ENCODE measurements at places on chromosomes 4 and X.

- peak; percentile 92 for DNase-seq
Observed at GRCh38 chr4:98260579-98261404, at the start of gene RAP1GDS1. Gene RAP1GDS1 (plus strand): TSS chr4:98261384. CDS start chr4:98261566, 182 bp downstream.

DNA sequence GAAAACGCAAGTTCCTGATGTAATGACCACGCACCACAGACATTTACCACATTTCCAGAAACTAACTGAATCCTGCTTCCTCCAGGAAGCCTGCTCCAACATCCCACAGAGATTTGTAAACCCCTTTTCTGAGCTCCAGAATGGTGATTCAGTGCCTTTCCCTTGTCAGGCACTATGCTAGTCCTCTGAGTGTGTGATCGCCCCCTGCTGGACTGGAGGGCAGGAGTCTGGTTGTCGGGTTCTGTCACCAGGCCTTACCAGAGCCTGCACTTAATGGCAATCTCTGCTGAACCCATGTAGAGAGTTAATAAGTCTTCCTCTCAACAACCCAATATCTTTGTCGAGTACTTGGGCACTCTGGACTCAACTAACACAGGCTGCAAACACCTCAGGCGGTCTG is 14.5 kb upstream of the KDM5C start:
- DNase-seq, result no peak

DNA sequence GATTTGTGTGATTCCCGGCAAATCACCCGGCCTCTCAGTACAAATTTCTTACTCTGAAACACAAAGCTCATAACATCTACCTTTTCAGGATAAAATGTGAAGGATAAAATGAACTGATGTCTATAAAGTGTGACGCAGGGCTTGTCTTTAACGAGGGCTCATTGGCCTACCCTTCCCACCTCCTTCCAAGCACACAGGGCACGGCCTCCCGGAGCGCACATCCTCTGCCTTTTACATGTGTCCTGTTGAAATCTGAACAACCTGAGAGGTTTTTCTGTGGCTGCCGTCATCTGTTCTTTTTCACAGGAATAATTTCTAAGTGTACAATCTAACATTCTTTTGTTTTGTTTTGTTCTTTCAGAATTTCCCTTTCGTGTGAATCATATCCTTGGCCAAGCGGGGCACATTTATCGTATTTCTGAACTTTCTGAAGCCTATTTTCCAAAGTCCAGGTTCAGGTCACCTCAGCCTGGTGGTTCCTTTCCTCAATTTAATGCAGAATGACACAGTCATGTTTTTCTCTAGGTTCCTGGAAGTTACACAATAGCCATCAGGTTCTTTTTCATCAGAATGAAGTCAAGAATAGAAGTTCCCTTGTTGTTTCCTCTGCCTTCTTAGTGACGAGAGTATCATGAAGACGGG is 53.1 kb upstream of the SPRY1 start:
- DNase-seq, result no peak

GRCh38 chr4:70187216-70187615 is 8.3 kb upstream of the ODAM start:
- DNase-seq, result no peak

DNA sequence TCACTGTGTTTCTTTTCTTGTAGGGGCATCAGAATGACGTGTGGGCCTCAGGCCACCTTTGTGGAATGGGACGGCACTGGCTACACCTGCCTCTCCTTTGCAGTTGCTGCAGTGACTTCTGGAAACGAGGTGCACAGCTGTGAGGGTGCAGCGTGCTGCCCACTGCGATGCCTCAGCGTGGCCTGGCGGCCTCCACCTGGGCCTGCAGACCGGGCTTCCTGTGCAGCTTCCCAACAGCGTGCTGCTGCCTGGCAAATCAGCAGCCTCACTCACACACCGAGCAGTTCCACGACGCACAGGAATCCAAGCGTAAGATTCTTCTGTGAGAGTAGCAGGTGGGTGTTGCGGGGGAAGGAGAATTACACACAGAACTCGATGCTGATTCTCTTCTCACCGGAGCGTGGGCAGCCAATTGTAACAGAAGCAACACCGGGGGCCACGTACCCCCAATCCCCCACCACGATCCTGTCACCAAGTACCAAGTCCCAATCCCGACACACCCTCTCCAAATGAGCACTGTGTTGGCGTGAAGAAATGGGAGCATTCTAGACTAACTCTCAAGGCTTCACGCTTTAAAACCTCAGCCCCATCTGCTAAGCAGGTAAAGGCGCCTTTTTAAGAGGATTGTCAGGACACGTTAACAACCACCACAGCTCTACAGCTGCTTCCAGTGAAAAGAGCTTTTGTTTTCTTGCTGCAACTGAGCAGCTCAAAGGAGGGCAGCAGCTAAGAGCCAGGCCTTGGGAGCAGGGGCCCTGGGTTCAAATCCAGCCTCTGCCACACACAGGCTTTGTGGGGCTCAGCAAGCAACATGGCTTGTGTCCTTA is 16.9 kb downstream of the WDR1 start:
- DNase-seq, result no peak

DNA sequence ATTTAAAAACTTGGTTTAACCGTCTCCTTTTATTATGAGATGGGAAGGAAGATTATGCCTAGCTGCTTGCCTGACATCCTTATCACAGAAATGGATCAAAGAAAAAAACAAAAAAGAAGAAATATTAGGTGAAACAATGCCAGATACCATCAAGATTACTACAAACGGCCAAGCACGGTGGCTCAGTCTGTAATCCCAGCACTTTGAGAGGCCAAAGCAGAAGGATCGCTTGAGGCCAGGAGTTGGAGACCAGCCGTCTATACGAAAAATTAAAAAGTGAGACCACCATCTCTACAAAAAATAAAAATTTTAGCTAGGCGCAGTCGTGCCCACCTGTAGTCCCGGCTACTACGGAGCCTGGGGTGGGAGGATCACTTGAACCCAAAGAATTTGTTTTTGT is 2.3 kb downstream of the FRYL start:
- no peak for DNase-seq

DNA sequence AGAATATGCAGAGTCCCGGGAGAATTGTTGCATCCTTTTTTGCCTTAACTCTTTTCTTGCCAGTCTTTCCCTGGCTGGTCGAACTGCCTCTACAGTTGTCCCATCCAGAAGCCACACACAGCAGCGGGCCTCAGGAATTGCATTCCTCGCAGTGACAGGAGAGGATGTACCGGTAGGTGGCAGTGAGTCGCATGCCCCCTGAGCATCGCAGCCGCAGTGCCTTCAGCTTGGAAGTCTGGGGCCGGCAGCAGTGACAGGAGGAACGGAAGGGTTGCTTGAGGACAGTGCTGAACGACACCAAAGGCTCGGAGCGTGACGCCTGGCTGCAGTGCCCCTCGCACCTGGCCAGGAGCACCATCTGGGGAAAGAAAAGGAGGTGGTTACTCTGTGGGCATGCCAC is 23.5 kb downstream of the NDP start:
- DNase-seq, result peak; percentile 46

DNA sequence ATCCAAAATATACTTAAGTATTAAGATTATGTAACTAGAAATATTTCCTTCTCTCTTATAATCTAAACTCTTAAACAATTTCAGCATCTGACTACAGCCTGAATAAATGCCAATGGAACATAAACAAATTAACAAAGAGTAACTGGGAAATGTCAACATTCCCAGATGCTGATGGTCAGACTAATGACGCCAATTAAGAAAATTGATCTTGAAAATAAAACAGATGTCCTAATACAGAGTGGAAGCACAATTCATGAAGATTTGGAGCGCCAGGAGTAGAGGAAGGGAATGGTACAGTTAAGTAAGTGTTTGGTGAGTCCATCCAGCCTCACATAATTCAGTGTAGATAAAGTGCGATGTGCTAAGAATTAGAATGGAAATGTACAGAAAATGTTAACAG is 203.7 kb upstream of the NWD2 start:
- no peak for DNase-seq

GRCh38 chrX:39767446-39767845 is 330.3 kb downstream of the BCOR start:
- DNase-seq, result no peak

DNA sequence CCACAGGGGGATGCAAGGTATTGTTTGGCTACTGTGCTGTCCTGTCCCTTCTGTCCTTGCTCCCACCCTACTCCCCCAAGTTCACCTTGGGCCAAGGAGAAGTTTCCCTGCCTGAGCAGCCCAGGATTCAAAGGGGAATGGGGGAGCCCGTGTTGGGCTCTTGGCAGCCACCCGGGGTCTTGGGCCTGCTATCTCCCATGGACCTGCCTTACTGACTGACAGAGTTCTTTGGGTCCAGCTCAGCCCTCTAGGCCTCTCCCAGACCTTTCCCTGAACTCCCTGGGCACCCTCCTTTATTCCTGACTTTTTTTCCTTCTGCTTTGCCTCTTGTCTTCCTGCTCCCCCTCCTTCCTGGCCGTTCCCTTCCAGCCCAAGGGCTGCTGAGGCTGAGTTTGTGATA is 67.4 kb downstream of the STARD8 start:
- no peak for DNase-seq

DNA sequence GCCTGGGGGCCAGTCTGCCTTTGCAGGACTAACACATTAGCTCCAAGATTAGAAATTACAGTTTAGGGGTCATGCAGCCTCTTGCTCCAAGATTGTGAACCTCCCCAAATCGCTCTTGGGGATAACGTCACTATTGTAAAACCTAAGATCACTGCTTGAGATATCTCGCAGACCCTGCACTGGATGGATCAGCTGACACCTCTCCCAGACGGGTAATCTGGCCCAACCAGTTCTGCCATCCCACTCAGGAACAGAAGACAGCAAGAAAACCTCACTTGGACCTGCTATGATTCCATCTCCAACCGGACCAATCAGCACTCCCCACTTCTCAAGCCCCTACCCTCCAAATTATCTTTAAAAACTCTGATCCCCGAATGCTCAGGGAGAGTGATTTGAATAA is 431.2 kb downstream of the GPM6A start:
- DNase-seq, result no peak
